ENCODE measurements at places on chromosomes 7 and 10. TPM values are rescaled to one million over a fixed set of nuclear protein-coding genes. Genes with fewer than 3 reads are reported as not detected.

The IRF5 gene
- total RNA-seq = 5.0 TPM

The CTAGE4 gene
- total RNA-seq = 0.33 TPM

The WDFY4 gene
- 3.8 TPM for total RNA-seq

The DYDC2 gene
- total RNA-seq = 11.8 TPM

The MKX gene
- 2.9 TPM for total RNA-seq

The EFCAB10 gene
- total RNA-seq = 5.2 TPM

The IL6 gene
- total RNA-seq = 0.22 TPM

Measured in spinal cord (tissue), 10 donors.